Osteoblast (primary cell): ENCODE measurements at places on chromosomes 11 and 22. TPM values are rescaled to one million over a fixed set of nuclear protein-coding genes. Genes with fewer than 3 reads are reported as not detected.

DNA sequence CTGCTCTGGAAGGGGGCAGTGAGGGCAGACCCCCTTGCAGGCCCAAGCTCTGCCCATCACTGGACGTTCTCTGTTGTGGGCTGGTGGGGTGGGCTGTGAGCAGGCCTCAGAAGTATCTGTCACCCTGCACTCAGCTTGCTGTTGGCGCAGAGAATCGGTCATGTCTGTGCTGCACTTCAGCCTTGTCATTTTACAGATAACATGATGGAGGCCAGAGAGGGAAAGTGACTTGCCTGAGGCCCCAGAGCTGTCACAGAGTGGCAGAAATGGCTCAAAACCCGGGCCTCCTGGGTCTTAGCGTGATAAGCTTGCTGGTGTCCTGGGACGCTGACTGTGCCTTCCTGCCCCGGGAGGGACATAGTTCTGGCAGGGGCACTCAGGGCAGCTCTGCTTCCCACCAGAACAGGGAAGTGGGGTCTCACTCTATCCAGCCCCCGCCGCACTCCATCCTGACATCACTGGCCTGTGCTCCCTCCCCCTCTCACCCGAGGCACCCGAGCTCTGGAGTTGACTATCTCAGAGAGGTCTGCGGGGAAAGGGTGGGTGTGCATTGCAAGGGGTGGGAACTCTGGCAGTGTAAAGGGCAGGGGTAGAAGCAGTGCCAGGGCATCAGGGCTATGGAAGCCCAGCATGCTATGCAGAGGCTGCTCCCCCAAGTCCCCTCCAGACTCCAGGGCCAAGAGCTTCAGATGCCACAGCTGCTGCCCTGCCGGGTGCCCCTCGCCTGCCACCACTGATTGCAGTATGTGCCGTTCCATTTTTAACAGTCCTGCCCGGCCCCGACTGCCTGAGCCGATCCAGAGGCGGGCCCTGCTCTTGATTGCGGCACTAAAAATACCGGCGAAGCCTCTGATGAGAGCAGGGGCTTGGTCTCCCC, 50.4 kb upstream of the NECTIN1 start:
- DNase-seq: no peak

- DNase-seq: no peak
Observed at GRCh38 chr22:26890870-26891269, 233.5 kb downstream of the MIAT start.

GRCh38 chr11:6251990-6252473, 7.6 kb upstream of the CCKBR start:
- DNase-seq: peak; percentile 80

- no peak for DNase-seq
Observed at GRCh38 chr11:36929401-36929800, 331.4 kb upstream of the RAG2 start.

DNA sequence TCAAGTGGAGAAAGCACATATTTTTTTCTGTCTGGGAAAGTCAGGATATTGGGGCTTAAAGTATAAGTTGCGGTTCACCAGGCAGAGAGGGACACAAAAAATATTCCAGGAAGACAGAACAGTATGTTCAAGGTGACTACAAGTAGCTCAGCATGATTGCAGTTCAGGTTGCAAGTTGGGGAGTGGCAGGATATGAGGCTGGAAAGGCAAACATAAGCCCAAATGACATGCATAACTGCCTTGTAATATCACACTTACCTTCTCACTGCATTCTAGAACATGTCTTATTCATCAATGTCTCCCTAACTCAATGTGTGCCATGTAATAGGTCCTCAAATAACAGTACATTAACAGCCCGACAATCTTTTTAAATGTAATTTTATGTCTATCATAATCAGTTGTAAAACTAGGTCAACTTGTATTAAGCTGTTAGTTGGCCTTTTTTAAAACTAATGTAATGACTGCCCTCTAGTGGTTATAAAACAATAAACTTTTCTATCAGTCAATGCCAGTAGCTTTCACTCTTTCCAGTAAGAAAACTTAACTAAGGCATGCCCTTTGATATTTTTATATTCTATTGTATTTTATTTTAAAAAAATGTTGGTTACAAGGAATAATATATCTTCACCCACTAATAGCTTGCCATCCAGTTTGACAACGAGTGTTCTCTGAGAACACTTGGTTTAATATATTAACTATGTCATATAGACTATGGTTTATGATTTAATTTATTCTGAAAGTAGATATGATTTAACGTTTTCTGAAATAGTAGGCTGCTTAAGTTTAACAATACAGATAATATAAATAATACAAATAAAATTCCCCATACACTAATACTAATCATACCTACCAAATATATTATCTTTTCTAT, 39.4 kb upstream of the CFAP300 start:
- DNase-seq: no peak

DNA sequence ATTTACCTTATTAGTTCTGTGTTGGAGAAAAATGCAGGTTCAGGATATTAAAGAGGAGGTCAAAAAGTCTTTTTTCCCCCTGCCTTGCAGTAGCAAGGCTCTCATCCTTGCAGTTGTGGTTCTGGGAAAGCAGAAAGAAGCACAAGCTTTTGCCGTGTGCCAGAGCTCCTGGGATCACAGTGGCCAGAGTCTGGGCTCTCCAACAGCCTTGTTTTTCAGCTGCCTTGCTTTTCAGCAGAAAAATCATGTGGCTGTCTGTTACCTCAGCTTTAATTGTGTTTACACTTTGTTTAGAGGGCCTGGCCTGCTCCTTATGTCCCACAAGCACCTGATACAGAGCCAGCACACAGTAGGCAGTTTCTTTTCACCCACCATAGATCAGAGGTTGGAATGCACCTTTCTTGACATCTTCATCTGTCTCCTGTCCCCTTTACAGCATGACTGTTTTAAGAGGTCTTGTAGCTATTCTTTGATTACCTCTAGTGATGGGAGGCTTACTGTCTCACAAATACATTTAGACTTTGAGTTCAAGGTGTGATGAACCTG, 67.5 kb downstream of the TEAD1 start:
- DNase-seq: no peak

- no peak for DNase-seq
Observed at GRCh38 chr11:117973503-117973860, 12.7 kb upstream of the IL10RA start.

GRCh38 chr11:94417386-94417987, 16.3 kb upstream of the GPR83 start:
- peak; percentile 46 for DNase-seq

DNA sequence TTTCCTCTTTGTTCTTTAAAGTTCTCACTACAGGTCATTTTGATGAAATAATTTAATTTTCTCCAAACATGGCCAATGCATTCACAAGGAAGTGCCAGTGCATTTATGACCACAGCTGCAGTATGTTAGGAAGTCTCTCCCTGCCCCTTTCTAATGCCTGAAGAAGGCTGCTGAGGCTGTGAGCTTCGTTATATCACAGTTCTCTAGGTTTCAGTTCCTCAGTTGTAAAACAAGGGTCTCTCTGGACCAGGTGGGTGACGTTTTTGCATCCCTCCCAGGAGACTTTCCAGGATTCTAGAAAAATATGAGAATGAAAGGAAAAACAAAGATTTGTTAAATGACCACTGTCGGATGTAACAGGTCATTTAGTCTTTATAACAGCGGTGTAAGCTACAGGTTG, 171.6 kb downstream of the LARGE1 start:
- DNase-seq: no peak

DNA sequence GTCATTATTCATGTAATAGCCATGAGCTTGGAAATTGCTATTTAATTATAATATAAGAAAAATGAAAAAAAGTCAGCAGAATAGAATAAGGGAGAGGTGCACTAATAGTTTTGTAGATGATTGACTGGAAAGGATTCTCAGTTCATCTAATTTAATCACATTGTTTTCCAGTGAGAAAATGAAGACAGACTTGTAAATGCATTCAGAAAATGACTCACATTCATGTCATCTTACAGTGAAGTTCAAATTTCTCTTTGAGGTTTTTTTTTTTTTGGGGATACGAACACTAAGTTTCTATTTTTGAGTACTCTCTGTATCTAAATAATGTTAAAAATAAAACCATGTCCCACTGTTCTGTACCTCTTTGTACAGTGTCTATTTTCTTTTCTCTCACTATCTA, 18.5 kb upstream of the OR4A16 start:
- DNase-seq: no peak

GRCh38 chr22:27488456-27489177, 312.9 kb downstream of the MN1 start:
- DNase-seq: no peak

- peak; percentile 56 for DNase-seq
Observed at GRCh38 chr22:50626850-50627641, 906 bp downstream of the ARSA start.

DNA sequence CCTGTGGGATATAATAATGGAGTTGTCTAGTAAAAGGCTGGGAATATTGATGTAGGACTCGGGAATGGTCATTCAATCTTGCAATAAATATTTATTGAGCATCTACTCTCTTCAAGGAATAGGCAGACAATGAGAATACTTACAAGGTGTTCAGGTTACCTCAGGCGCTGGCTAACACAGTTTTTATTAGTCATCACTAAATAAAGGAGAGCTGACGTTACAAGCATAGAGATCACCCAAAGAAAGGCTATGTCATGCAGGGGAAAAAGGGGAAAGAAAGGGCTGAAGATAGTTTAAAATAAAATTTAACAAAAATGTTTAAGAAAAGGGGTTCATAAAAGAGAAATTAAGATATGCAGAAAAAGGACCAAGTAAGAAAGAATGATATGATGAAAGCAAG, 15.8 kb upstream of the CTSC start:
- DNase-seq: no peak

DNA sequence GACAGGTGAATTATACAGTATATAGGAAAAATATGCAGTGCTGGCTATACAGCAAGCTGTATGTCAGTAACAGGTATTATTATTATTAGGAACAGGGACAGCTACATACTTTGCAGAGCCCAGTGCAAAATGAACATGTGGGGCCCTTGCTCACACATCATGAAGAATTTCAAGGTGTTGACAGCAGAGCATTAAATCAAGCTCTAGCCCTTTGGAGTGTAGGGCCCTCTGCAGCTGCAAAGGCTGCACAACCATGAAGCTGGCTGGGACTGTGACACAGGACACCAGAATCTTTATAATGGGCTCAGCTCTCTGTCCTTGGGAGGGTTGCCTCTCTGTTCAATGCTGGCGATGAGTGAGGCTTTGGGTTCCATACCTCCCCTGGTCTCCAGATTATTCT, 44.9 kb upstream of the DAGLA start:
- DNase-seq: peak; percentile 43

GRCh38 chr11:128724891-128725611, 31.2 kb downstream of the FLI1 start:
- DNase-seq: no peak

- no peak for DNase-seq
Observed at GRCh38 chr11:19352072-19352770, 111.5 kb upstream of the E2F8 start.

GRCh38 chr11:64373598-64373974, 14.6 kb downstream of the RPS6KA4 start:
- DNase-seq: peak; percentile 73

DNA sequence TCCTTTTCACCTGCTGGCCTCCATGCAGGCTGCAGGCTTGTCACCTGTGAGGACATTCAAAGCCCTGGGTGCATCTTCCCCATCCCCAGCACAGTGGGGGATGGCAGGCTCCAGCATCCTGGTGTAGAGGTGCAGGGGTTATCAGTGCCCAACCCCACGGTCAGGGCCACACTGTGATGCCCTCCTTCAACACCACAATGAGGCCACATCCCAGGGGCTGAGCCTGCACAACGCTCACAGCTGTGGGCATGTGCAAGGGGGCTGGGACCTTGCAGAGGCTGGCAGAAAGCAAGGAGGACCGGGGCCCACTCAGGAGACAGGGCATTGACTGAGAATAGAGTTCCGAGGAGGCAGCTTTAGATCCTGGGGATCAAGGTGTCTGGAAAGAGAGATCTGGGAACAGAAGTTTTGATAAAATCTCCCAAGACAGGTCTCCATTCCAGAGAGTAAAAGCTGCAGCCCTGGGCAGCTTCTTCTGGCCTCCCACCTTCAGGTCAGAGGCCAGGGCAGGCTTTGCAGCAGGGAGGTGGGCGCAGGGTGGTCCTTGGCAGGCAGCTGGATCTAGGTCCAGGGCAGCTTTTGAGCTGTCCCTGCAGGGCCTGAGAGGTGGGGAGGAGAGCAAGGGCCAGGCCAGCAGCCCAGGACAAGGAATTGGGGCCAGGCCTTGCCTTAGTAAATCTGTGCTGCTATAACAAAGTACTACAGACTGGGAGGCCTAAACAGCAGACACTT, 250.8 kb upstream of the B3GAT1 start:
- peak; percentile 35 for DNase-seq

DNA sequence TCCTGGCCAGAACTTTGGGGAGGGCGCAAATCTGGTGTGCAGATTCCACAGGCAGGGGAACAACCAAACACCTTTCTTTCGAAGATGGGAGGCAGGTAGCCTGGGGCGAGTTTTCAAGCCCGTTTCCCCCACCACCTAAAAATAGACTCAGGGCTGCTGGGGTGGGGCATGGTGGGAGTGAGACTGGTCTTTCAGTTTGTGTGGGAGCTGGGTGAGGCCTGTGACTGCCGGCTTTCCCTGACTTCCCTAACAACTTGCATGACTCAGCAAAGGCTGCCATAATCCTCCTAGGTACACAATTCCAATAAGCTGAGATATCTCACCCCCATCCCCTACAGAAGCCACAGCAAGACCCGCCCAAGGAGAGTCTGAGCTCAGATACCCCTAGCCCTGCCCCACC, 4.3 kb upstream of the OR5B12 start:
- no peak for DNase-seq

DNA sequence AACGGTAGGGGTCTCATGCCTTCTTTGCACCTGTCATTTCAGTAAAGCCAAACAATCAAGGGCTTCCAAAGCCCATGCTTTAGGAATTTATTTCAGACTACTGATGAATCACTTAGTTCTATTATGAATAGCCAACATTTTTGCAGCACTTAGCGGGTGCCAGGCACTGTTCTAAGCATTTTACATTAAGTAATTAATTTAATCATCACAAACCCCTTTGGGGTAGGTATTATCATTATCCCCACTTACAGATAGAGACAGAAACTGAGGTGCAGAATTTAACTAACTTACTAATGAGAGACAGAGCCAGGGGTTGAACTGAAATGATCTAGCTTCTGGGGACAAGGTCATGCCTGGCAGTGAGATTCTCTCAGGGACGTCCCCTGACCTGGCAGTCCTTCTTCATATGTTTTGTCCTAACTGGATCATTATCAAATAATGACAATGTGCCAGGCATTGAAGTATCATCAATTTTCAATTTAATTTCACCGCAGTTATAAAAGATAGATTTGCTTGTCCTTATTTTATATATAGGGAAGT, 31.7 kb upstream of the NAV2 start:
- DNase-seq: no peak

C22orf15 gene
- total RNA-seq: 0.72 and 0.88 TPM in 2 replicates

DGCR8 gene
- 25.9 and 44.2 TPM in 2 replicates for total RNA-seq

SYT8 gene
- 0.36 and 0.59 TPM in 2 replicates for total RNA-seq

GSC2 gene
- total RNA-seq: not detected in 2 replicates

TTC38 gene
- 25.6 and 29.3 TPM in 2 replicates for total RNA-seq

RRP7A gene
- 21.5 and 29.0 TPM in 2 replicates for total RNA-seq
